ENCODE measurements at places on chromosomes 16 and 17.

DNA sequence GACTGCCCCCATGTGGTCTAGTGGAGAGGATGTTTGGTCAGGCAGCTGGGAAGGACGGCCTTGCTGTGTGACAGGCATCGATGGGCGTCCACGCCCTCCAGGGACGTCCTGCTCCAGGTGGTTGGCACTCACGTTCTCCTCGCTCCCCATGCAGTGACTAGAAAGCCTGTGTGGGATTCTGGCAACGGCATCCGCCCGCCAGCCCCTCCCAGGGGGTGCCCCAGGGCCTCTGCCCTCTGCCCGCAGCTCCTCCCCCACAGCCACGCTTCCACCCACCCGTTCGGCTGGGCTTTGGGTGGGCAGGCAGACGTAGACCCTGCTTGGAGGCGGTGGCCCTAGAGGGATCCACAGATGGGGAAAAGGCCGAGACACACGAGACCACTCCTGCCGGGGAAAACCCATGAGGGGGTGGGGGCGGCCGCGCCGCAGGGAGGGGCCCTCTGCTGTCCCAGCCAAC is 4.7 kb upstream of the IL17C start:
- peak; percentile 10 for DNase-seq

DNA sequence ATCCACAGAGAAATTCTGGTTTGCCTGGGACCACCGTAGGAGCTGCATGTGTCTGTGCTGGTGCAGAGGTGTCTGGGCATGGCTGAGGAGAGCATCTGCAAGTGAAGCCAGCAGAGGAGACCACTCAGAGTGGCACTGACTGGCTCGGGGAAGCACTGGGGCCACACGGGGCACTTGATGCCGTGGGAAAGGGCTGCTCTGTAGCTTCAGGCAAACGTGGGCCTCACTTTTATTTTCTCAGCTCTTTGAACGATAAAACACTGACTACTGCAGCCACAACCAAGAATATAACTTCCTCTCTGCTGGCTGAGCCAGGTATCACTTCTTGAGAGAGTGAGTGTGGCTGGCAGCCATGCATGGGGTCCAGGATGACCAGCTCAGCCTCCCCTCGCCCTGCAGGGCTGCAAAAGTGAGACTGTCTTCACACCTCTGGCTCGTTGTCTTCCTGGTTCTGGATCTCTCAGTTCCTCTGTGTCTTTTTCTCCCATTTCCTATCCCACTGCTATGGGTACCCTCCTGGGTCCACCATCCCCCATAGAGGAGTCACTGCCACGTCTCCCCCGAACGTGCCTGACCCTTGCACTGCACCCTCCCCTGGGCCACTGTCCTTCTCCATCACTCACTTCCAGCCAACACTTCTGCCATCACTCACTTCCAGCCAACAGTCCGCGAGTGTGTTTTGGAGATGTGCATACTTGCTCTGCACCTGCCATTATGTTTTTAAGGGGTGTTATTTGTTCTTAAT is 201.4 kb upstream of the CHMP6 start:
- no peak for DNase-seq

- no peak for DNase-seq
Measured at GRCh38 chr16:50694206-50694605, 800 bp downstream of the NOD2 start.

DNA sequence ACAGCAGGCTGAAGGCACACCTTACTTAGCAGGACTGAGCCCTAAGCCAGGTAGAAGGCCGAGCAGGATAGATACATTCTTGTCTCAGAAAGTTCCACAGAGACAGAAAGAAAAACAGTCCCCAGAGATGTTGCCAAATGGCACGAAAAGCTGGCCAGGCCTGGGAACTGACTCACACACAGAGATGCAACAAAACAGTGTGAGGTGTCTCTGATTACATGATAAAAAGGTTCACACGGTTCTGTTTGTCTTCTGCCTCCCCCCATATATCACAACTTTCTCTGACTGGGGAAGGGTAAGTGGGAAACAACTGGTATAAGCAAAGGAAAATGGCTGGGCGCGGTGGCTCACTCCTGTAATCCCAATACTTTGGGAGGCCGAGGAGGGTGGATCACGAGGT is 1.7 kb downstream of the WBP2 start:
- no peak for DNase-seq

- peak; percentile 94 for DNase-seq
Measured at GRCh38 chr16:14486520-14487303, 143.3 kb downstream of the PARN start.

DNA sequence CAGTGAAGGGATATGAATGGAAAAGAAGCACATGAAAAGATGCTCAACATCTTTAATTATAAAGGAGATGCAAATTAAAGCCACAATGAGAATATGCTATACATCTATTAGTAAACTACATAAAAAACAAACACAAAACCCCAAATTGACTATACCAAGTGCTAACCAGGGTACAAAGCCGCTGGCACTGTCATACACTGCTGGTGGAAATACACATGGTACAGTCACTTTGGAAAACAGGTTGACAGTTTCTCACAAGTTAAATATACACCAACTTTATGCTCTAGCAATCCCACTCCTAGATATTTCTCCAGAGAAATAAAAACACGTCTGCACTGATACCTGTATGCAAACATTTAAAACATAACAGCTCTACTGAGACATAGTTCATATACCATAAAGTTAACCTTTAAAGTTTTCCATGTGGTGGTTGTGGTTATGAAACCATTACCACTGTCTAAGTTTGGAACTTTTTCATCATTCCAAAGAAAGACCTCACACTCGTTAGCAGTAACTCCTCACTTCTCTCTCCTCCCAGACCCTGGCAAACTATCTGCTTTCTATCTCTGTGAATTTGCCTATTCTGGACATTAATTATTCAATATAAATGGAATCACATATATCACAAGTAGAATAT is 42.7 kb downstream of the ADGRG5 start:
- no peak for DNase-seq

DNA sequence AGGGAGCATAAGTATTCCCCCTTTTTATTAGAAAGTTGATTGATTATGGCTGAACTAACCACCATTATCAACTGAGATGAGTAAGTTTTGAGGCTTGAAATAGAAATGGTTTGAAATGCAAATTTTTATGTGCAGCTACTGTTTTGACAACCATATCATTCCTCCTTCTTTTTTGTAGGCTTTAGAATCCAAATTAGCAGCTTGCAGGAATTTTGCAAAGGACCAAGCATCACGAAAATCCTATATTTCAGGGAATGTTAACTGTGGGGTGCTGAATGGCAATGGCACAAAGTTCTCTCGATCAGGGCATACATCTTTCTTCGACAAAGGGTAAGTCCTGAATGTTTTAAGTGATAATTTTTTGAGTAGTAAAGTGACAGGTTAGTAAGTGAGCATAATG is 24.1 kb downstream of the NDEL1 start:
- DNase-seq: no peak

DNA sequence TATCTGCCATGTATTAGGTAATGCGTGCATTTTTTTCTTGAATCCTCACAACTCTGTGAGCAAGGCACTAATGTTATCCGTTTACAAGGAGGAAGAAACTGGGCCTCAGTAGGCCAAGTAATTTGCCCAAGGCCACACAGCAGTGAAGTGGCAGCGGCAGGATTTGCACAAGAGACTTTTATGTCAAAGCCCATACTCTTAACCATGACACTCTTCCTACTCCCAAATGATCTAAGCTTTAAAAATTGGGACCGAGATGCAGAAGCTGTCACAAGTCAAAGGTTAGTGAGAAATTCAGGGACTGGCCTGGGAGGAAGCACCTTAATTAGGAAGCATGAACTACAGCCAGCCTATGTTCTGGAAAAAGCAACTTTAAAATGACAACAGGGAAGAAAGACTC is 10.7 kb downstream of the MAP3K14 start:
- no peak for DNase-seq

DNA sequence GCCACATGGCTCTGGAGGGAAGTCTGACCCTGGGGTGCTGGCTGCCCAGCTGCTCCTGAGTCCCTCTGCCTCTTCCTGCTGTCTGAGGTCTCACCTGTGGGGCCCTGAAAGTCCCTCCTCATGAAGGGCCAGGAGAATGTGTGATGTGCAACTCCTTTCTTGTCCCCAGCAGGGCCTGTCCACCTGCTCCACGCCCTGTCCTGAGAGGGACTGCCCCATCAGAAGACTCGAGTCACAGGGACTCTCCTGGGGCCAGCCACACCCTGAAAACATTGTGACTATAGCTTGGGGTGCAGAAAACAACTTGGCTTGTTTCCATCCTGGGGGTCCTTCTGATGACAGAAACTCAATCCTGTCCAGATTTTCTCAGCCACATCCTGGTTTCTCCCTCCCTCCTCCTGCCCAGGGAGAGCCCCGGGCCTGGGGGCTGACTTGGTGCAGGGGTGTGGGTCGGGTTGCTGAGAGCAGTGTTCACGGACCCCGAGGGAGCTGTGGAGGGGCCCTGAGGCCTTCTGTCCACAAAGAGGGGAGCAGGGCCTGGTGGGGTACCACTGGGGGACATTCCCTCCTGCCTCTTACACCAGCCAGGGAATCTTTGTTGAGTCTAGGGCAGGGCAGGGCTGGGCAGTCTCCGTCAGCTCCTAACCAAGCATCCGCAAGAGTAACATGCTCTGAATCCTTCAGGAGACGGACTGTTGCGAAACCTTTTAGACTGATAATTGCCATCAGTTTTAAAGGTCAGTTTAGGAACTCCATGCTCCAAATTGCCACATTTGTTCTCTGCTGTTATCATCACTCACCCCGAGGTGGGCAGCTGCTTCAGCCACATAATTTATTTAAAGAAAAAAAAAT is 45.9 kb downstream of the NT5M start:
- no peak for DNase-seq

GRCh38 chr16:88838566-88838965 is 18.2 kb downstream of the GALNS start:
- no peak for DNase-seq

DNA sequence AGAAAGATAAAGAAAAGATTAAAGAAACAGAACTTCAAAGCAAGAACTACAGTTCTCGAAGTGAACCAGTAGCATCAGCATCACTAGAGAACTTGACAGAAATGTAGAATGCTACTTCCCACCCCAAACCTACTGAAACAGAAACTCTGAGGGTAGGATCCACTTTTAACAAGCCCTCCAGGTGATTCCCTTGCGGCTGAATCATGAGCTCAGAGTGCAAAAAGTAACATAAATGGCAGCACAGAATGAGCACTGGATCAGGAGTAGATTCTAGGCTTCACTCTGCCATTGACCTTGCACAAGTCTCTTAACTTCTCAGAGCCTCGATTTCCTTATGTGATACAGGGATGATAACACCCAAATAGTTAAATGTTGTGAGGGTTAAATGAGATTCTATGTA is 5.8 kb downstream of the TOM1L2 start:
- DNase-seq: no peak

DNA sequence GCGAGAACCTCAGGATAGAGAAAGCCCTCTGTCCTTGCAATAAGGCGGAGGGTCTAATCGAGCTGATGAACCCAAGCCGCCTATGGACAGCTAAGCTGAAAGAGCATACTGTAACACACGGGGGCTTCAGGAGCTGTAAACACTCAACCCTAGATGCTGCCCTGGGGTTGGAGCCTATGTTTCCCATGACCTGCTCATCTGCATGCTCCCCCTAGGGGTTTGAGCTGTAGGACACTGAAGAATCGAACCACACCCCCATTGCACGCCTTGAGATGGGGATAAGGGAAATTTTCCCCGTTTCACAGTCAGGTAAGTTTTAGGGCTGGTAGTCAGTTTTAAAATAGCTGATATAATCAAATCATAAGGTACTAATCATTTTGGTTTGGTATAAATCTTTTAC is 675.6 kb upstream of the CDH8 start:
- no peak for DNase-seq

Data from pons (tissue), 1 donor.